NCI-H69 (cell line): ENCODE measurements at places on chromosomes 3 and 15.

DNA sequence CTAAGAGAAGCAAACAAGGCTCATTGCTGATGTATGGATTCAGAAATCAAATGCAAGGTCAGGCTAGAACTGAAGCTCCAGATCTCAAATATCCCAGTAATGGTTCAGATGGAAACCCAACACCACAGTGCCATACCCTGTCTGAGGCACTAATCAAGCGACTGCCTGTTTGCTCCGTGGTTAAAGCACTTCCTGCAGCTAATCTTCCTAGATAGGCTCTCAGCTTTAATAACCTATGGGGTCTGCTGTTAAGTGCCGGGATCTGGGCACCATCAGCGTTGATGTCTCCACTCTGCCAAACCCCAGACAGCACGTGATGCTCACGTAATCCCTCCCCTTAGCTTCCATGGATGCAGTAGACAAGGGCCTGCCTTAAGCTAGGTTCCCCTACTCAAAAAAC lies 262.6 kb downstream of the MECOM start:
- peak; percentile 45 for DNase-seq

DNA sequence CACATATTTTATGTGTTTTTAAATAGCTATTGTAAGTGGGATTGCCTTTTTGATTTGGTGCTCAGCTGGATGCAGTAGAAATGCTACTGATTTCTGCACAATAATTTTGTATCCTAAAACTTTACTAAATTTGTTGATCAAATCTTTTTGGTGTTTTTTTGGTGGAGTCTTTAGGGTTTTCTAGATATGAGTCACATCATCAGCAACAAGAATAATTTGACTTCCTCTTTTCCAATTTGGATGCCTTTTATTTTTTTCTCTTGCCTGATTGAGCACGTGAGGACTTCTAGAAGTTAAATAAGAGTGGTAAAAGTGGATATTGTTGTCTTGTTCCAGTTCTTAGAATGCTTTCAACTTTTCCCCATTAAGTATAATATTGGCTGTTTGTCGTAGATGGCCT lies 51.3 kb downstream of the TLNRD1 start:
- no peak for DNase-seq

GRCh38 chr15:100346866-100347512 lies 5.2 kb upstream of the ADAMTS17 start:
- no peak for DNase-seq

DNA sequence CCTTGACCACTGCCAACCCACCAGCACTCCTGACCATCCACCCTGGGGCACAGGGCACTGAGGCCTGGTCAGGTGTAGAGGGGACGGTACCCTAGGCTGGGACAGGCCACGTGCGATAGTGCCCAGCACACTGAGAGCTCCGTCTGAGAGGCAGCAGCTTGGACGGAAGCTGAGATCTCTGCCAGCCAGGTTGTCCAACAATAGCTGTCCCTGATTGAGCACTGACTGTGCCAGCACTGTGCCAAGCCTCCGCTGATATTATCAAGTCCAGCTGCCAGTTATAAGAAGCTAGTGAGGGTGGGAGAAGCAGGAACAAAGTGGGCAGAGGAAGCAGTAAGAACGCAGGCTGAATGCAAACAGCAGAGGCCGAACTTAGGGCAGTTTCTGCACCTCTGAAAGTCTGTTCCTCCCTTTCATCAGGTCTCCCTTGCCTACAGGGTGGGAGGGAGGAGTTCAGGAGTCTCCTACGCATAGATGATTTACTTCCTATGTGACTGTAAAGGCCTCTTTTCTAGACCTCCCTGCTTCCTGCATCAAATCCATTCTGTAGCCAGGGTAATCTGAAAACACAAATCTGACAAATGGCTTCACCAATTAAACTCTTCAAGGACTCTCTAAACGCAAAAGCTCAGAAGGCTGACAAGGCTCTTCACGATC lies 29.7 kb downstream of the MRPS11 start:
- DNase-seq, result no peak

DNA sequence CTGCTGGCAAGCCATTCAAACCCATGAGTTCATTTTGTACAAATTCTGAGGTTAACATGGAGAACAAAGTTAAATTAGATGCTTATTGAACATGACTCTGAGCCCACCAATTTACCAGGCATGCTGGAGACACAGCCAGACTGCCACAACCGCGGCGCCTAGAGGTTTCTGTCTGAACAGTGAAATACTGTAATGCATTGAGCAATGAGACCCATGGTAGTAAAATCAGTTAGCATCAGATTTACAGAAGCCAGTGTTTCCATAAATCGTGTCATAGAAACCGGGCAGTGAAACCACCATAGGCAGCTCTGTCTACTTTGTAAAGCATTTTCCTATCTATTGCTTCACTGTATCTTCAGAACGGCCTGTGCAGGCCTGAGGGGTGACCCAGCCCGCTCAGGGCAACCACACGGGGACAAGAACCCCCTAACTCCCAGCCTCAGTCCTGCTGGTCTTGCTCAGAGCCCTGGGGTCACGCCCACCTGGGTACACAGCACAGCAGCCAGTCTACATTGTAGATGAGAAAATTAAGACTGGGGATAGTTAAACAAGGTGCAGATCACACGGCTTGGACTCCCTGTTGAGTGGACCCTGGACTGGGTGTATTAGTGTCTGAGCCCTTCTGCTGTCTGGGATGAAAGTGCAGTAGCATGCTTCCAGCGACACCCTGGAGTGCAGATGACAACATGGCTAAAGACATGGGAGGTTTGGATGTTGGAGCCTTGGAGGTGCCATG lies 44.2 kb downstream of the MGLL start:
- DNase-seq, result peak; percentile 47
